ENCODE measurements at places on chromosomes 4 and X.
A peak's percentile ranks its signal among the peaks of the same experiment; 100 is the strongest.

DNA sequence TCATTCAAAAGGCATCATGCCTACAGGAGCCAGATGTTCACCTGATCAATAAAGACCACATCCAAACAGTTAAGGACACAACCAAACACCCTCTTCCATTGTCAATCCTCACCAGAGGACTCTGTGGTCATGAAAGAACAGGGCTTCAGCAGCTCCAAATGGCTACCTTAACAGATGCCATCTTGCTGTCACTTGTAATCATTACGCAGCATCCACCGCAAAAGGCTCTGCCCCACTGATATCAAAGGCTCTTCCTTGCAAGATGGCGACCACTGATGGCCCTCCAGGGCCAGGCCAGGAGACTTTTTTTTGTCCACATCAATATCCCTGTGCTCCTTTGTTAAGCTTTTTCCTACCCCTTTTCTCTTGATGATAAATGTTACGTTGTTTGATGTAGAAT lies 157.4 kb downstream of the DHRSX start:
- DNase-seq, result no peak

- DNase-seq, result no peak
These were observed 68.3 kb downstream of the FMR1NB start for GRCh38 chrX:148049441-148049840.

- DNase-seq, result no peak
These were observed 22.1 kb downstream of the STAP1 start for GRCh38 chr4:67580577-67580976.

- DNase-seq, result peak; percentile 76
These were observed 648 bp downstream of the GRK4 start for GRCh38 chr4:2963966-2964471.

DNA sequence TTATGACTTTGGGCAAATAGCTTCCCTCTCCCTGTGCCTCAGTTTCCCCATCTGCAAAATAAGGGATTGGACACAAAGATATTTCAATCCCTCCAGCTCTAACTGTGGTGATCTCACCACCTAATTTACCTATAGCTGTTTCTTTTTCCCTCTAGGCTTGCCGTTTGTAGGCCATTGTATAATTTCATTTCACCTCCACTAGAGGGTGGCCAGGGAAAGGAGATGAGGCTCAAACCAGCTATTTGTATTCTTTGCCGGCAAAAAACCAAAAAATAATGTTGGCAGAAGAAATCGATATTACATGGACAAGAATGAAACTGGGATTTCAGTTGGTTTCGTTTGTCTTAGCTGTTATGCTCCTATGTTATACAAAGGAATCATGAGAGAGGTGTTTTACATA lies 36.1 kb upstream of the DOCK11 start:
- DNase-seq, result no peak

- DNase-seq, result no peak
These were observed 64.8 kb upstream of the GK2 start for GRCh38 chr4:79472693-79473438.

GRCh38 chr4:16582526-16582925 lies 315.9 kb downstream of the LDB2 start:
- DNase-seq, result no peak

DNA sequence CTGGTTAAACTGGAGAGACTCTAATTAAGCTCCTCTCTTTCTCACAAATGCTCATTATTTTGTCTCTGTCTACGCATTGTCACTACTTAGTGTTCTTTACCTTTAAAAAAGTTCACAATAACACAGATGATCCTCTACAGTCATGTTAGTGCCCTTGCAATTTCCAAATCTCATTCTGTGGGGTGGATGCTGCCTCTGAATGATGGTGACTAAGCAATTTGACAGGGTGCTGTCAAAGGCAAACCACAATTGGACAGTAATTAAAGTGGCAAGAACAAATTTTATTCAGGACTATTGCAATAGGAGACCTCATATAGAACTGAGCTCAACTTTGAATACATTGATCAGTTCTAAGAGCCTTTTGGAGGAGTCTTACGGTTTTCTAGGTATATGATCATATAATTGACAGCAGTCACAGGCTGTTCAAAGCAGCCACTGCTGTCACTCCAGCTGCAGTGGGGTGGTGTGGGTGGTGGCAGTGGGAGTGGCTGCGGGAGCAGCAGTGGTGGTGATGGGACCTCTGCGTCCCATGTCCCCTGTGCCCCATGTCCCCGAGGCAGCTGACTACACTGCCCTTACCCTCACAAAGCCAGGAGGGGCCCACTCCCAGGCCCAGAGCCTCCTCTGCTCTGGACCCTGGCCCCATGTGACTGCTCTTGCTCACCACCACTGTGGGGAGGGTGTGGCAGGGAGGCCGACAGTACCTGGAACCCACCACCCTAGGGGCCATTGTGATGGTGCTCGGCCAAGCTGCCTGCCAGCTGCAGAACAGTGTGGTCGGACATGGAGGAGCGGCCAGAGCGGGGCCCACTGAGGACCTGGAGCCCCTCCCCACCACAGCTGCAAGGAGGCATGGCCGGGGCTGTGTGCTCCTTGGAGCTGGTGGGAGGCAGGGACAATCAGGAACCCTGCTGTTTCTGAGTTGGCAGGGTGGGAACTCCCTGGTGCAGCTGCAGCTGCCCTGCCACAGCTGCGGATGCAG lies 30.4 kb upstream of the PAGE1 start:
- DNase-seq, result no peak

GRCh38 chrX:42274151-42274550 lies 350.8 kb upstream of the CASK start:
- no peak for DNase-seq

- no peak for DNase-seq
These were observed 80.4 kb downstream of the WFS1 start for GRCh38 chr4:6349896-6350603.

GRCh38 chrX:84175274-84175673 lies 12.7 kb downstream of the RPS6KA6 start:
- DNase-seq, result no peak

DNA sequence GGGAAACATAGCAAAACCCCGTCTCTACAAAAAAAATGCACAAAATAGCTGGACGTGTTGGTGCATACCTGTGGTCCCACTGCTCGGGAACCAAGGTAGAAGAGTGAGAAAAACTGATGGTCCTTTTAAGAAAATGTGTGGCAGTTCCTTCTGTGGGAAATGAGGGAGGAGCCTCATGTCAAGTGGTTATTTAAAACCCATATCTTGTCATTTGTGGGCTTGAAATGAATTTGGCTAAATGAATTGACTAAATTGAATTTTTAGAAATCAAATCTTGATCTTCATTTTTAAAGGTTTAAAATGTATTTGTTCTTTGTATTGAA lies 16.2 kb upstream of the LAMP2 start:
- no peak for DNase-seq

GRCh38 chr4:53647547-53647946 lies 56.3 kb upstream of the LNX1 start:
- DNase-seq, result no peak

DNA sequence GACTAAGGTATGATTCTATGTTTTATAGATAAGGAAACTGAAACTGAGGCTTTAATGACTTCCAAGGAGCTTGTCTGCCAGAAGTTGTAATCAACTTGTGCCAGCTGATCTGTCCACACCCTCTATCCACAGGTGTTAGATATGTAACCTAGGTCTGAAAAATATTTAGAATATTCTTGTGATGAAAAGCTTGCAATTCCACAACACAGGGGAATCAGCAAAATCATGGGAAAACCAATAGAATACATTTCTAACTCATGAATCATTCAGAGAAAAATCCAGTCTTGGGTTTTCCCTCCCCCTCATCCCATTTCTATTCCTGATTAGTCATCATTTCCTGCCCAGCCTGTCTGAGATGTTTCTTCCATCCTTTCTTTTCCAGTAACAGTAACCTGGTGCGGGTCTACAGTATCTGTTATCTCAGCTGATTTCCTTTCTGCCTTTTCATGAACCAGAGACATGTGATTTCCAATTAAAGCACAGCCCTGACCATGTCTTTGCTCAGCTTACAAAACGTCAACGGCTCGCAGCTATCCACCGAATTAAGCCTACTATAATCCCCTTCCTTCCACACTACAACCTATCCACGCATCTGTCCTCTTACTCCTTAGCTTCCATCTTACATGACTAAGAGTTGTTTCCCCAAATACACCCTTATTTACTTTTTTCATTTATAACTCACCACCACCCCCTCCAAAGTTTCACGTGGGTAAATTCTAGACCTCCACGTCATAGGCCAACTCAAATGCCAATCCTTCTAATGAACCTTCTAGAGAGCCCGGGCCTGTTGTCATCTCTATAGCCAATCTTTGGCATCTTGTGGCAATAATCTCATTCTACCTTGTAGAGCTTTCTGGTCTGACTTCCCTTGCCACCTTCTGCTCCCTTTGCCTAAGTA lies 961 bp upstream of the NOCT start:
- no peak for DNase-seq

DNA sequence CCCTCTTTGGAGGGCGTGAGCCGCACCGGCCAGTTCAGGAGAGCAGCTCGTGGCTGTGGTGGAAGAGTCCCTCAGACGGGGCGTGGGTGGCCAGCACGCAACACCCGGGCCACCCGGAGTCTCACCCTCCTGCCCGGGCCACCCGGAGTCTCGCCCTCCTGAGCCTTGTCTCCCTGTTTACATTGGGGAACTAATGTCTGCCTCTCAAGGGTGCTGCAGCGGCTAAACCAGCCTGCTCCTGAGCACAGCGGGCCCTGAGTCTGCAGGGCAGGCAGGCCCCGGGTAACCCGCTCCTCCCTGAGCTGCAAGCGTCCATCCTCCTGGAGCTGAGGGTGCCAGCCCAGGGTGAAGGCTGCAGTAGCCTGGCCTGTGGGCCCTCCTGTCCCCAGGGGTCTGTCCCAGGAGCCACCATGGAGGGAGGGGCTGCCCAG lies 3.0 kb downstream of the PDE6B start:
- peak; percentile 31 for DNase-seq

GRCh38 chr4:8266508-8266907 lies 3.0 kb upstream of the HTRA3 start:
- no peak for DNase-seq

DNA sequence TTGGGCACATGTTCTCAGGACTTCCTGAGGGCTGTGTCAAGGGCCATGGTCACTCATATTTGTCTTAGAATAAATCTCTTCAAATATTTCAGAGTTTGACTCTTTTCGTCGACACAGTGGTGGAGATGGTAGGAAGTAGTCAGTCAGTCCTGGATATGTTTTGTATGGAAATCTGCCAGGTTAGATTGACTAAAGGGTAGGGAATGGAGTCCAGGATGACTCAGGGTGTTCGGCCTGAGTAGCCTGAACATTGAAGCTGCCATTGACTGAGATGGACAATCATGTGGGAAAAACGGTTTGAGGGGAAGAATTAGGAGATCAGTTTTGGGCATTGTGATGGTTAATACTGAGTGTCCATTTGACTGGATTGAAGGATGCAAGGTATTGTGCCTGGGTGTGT lies 177.1 kb upstream of the CENPE start:
- no peak for DNase-seq

- no peak for DNase-seq
These were observed at the start of gene CCDC120 for GRCh38 chrX:49058794-49059193. Gene CCDC120, plus strand, starts transcription at chrX:49058999. Its CDS starts 3,043 bp downstream, at chrX:49062042.

- no peak for DNase-seq
These were observed 49.7 kb upstream of the DHRSX start for GRCh38 chrX:2550328-2551020.

DNA sequence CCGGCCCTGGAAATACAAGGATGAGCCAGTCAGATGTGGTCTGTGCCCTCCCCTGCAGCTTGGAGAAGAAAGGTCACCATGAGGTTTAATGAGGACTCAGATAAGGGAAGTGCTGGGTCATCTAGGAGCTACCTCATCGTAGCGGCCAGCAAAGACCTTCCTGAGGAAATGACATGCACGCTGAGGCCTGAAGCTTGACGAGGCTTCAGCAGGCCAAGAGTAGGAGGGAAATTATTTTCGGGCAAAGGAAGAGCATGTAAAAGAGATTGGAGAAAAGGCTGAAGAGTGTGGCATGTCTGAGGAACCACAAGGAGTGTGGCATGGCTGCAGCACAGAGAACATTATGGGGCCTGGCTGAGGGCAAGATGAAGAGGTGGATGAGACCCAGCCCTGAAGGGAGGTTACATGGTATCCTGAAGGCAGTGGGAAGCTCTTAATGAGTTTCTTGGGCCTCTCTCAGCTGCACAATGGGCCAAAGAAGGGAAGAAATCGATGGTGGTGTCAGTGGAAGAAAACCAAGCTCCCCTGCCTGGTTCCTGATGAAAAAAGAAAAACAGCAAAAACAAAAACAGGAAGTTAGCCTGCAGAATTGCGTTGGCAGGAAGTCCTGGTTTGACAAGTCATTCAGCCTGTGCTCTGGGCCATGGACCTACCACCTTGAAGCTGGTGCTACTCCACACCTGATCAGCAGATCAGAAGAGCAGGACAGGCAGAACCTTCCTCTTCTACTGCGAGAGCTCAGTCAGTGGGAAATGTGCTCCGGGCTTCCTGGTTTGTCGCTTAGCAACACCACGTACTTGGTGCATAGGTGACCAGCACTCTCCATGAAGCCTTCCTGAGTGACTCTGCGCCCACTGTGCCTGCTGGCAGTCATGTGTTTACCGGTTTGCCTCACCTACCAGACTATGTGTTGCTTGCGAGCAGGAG lies 134.5 kb upstream of the KLF3 start:
- no peak for DNase-seq

DNA sequence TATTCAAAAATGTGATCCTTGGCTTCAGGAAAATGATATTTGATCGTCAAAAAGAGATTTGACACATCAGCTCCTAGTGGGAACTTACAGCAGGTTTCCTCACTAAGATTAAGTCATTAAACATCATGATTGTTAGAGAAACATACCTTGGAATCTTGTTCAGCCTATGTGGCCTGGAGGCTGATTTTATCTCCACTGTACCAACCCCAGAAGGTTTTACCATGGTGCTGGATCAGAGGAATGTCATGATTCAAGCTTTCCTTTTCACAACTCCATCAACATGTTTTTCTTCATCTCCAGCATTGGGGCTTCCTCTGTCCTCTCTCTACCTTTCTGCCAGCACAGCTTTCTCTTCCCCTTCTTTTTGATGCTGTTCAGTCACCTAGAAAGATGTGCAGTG lies 68.4 kb upstream of the MID1IP1 start:
- DNase-seq, result no peak

- no peak for DNase-seq
These were observed 10.5 kb upstream of the CHRDL1 start for GRCh38 chrX:110806145-110806544.

DNA sequence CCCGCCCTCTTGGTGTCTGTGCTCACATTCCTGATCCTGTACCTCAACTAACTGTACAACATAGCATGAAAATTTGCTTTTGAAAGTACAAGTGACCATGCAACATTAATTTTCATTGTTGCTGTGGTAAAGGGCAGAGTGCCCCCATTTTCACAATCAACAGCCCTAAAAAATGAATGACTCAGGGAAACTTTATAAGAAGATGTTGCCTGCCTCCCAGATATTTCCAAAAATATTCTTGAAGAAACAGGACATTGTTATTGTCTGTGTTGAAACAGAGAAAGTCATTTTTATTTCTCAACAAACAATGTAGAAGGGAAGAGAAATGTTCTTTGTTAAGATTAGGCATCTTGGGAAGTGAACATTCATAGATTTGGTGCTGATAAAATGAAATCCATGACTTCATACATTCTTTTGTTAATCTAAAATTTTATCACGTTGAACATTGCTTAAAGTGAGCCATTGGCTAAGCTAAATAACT lies 113.9 kb upstream of the ANXA3 start:
- no peak for DNase-seq

GRCh38 chrX:155215443-155216178 lies 649 bp upstream of the VBP1 start:
- peak; percentile 57 for DNase-seq

Measured in sciatic nerve (tissue), 2 donors.